ENCODE measurements at places on chromosomes 4 and X.
A peak's percentile ranks its signal among the peaks of the same experiment; 100 is the strongest.

- DNase-seq = no peak
Measured at GRCh38 chr4:98546910-98547594, 111.4 kb downstream of the TSPAN5 start.

- DNase-seq = no peak
Measured at GRCh38 chr4:40206426-40206825, 9.6 kb downstream of the RHOH start.

DNA sequence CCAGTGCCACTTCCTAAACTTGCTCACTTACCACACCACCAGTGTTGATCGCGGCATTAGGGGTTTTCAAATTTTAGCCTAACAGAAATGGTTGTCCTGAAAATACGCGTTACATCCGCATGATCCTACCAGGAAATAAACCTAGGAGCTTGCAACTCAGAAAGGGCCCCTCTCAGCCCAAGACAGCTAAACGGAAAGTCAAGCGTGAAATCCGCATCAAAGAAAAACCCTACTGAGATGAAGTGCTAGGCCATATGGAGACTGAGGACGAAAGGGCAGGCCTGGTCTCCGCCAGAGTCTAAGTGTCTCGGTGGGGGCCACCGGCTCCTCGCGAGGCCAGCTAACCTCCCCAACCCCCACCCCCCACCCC, 626 bp downstream of the YTHDC1 start:
- no peak for DNase-seq

GRCh38 chr4:122456231-122457116, at the start of gene IL2:
Gene IL2, minus strand, starts transcription at chr4:122456725. Its CDS starts 285 bp downstream, at chr4:122456440.
- DNase-seq = no peak

GRCh38 chrX:29666366-29666765, 549.0 kb upstream of the MAGEB2 start:
- DNase-seq = no peak

GRCh38 chr4:122577808-122578781, 42.8 kb downstream of the IL21 start:
- DNase-seq = no peak

GRCh38 chr4:42390622-42391354, 6.5 kb upstream of the SHISA3 start:
- no peak for DNase-seq

- DNase-seq = no peak
Measured at GRCh38 chr4:147571036-147571770, 46.0 kb upstream of the TMEM184C start.

- DNase-seq = peak; percentile 15
Measured at GRCh38 chr4:88211473-88212252, 53.2 kb upstream of the ABCG2 start.

GRCh38 chrX:96407501-96407900, 277.1 kb upstream of the DIAPH2 start:
- DNase-seq = no peak

DNA sequence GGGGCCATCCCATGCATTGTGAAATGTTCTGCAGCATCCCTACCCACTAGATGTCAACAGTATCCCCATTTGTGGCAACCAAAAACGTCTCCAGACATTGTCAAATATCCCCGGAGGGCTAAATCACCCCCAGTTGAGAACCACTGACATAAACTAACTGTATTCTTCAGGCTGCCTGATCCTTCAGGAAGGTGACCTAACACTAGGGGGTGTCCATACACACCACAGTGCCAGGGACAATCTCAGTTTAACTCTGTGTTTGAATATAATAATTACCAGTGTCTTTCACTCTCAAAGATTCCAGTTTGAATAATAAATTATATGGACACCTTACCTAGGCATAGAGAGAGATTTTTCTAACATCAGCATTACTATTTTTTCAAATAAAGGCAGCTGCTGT, 6.4 kb downstream of the ACE2 start:
- DNase-seq = no peak

- no peak for DNase-seq
Measured at GRCh38 chr4:123652476-123652875, 255.9 kb downstream of the SPRY1 start.

- no peak for DNase-seq
Measured at GRCh38 chrX:56920338-56920997, 74.9 kb downstream of the SPIN3 start.

GRCh38 chr4:82721819-82722423, 76.7 kb downstream of the SCD5 start:
- DNase-seq = peak; percentile 37

GRCh38 chr4:187606581-187606980, 389.0 kb upstream of the ZFP42 start:
- DNase-seq = no peak

- no peak for DNase-seq
Measured at GRCh38 chrX:56974408-56974807, 20.9 kb downstream of the SPIN3 start.

DNA sequence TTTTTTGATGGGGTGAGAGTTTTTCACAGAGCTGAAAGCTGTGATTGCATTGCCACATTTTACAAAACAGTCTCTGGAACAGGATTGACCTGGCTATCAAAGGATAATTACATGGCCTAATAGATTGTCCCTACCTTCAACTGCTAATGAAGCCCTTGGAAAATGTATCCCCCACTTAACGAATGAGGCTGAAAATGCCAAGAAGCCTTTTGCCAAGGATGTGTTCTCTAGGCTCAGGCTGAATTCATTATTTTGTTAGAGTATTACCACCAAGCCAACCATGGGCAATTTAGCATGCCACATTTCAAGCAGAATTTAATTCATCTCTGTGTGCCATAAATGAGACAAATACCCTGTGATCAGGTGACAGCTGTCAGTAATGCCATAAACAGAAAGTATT, 35.5 kb downstream of the SHROOM3 start:
- no peak for DNase-seq

- DNase-seq = no peak
Measured at GRCh38 chrX:154458116-154458953, at the start of gene PLXNA3. Gene PLXNA3, plus strand, starts transcription at chrX:154458281. Its CDS starts 1,903 bp downstream, at chrX:154460184.

DNA sequence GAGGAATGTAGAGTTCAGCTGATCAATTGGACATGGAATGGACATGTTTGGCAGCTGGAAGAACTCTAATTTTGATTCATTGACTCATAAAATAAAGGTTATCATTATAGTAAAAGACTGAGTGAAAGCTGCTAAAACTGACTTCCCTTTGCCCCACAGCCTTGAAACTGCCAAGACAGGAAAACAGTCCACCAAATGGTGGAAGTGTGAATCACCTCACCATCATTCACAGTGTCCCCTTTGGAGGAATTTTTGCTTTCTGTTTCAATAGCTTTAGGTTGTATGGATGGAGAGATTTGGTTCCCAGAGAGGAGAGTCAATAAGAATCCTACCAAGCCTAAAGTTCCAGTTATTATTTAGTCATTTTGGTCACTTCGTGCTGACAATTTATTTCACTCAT, 20.8 kb upstream of the FREM3 start:
- no peak for DNase-seq

DNA sequence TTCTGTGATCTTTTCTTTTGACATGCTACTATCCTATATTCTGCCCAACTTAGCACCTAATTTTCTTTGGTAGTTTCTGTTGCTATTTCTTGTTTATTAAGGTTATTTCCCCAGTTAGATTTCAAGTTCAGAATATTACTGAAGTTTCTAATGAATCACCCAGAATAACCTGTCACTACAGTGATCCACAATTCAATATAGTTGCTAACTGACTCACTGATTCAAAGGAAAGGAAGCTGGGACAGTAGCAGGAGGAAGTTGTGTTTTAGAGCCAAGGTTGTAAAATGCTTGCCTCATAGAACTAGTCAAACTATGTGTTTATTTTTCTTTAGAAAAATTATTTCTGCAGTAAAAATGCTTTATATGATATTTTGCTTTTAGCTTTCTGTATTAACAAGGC, 37.4 kb downstream of the PAK3 start:
- no peak for DNase-seq

DNA sequence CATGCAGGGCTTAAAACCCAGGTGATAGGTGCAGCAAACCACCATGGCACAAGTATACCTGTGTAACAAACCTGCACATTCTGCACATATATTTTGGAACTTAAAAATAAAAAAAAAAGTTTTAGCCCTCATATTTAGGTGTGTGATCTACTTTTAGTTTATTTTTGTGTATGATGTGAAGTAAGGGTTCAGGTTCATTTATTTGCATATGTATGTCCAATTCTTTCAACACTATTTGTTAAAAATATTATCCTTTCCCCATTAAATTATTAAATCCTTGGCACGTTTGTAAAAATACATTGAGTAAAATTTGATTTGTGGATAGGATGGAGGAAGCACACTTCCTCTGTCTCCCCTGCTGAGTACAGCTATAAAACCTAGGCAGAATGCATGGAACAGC, 12.9 kb downstream of the RAB39B start:
- no peak for DNase-seq

DNA sequence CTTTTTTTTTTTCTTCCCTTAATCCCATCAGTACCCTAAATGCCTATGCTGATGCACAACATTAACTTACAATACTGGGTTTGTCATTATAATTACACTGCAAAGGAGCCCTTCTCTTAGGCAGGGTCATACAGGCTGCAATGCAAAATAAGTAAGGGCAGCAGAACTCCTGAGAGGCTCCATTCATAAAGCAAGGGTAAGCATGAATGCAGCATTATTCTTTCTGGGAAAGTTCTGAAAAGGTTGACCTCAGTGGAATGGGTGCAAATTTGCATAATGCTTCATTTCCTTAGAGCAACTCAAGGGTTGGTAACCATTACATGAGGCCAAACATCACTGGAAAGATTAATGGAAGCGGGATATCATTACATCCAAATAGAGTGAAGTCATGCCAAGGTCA, 789.2 kb downstream of the KLHL13 start:
- no peak for DNase-seq

DNA sequence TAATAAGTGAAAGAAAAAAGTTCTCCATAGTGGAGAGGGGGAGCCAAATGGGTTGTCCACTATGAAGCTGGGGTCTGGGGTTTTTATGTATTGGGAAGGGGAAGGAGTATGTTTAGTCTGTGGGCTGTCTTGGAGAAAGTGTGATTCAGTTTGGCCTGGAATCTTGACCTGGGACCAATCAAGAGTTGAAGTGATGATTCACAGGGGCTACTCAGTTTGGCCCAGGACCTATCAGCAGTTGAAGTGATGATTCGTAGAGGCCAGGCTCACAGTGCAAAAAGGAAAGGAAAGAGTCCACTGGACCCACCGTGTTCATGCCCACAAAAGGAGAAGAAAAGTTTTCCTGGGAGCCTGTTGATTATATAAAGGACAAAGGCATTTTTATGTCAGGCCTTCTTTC, 47.3 kb upstream of the RAB9B start:
- DNase-seq = no peak

DNA sequence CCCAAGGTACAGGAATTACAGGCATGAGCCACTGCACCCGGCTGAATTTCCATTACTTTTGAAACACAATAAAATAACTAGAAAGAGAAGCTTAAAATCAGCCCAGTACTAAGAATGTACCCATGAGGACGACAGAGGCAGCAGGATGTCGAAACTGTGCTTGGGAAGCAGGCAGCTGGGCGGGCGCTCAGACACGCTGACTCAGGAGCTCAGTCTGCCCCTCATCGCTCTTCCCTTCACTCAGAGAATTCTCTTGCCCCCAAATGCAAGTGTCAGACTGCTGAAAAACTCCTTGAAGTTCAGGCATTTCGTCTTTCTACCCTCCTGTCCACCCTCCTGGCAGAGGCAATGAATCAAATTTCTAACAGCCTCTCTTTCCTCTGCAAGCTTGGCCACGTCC, 41.0 kb upstream of the CDKN2AIP start:
- no peak for DNase-seq

- no peak for DNase-seq
Measured at GRCh38 chr4:147049946-147050345, 104.3 kb upstream of the TTC29 start.

DNA sequence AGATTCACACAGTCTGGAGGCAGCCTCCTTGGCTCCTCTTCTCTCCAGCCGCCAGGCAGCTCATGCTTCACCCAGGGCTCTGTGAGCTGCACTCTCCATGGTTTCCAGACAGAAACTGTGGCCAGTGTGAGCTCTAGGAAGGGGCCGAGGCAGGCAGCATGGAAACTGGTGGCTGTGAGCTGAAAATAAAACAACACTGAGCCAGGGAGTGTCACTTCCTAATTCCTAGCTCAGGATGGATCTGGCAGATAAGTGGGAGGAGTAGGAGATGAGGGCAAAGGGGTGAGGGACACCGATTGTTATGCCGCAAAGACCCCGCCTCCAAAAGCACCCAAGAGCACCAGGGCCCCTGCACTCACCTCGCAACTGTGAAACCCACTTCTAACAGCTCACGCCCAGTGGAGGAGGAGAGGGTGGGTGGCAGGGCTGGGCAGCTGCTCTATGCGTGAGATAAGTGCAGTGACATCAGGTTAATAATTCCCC, 69.8 kb downstream of the FHDC1 start:
- DNase-seq = no peak

- no peak for DNase-seq
Measured at GRCh38 chr4:6526156-6526555, 48.8 kb upstream of the MAN2B2 start.

DNA sequence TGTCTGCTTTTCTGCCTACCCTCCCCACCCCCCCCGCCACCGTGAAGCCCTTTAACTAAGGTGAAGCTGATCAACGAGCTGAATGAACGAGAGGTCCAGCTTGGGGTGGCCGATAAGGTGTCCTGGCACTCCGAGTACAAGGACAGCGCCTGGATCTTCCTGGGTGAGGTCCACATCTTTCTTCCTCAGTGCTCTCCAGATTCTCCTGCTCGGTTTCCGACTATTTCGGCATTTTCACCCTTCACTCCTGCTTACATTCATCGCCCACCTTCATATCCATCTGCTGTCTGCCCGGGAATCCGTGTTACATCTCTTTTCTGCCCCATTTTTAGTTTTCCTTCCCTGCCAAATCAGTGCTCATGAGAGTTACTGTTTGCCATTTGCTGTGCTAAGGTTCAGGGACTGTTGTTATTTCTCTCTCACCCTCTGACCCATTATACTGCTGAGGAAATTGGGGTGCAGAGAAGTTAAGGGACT, 459 bp downstream of the RBMX2 start:
- DNase-seq = no peak

GRCh38 chrX:6131287-6131686, 97.4 kb downstream of the NLGN4X start:
- no peak for DNase-seq

GRCh38 chr4:113086172-113086695, 36.8 kb downstream of the ANK2 start:
- DNase-seq = no peak

DNA sequence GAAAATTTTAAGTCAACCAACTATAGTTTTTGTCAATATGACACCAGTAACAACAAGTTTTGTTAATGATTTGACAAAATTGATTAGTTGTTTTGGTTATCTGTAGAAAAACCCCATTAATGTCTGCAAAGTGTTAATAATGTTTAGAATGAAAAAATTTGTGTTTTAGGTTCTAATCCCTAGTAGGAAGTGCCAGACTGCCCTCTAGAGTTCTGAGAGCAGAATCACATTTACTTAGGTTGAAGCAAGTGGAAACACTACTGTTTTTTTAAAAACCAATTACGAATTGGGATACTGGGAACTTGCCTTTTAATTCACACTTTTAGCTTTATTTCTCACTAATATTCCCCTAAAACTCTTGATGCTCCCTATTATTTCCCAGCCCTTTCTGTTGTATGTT, 101.1 kb upstream of the CYLC1 start:
- no peak for DNase-seq

All from HFF-Myc (cell line).